Stimulated activated CD4-positive, alpha-beta T cell treated with anti-CD3 and anti-CD28 coated beads, Interleukin-1b, Interleukin-23, amount 100 ng/mL, for 1 hour (primary cell): ENCODE measurements at places on chromosomes 13 and 19.

- DNase-seq = no peak
Measured at GRCh38 chr19:6788896-6789295, 16.4 kb downstream of the VAV1 start.

DNA sequence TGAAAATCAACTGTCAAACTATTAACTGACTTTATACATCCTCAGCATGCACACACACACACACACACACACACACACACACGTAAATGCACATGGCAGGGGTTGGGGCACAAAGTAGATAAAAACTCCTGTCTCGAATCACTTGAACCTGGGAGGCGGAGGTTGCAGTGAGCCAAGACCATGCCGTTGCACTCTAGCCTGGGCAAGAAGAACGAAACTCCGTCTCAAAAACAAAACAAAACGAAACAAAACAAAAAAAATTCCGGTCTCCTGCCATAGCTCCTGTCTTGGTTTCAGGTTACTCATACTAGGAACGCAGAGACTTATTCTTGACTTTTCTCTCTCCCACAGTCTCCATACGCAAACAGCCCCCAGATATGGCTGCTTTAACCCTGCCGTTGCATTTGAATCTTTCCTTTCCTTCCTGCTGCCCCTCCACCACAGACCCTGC lies 148.9 kb downstream of the SHISA2 start:
- DNase-seq = no peak

- DNase-seq = no peak
Measured at GRCh38 chr19:45352062-45352461, 11.5 kb downstream of the KLC3 start.

DNA sequence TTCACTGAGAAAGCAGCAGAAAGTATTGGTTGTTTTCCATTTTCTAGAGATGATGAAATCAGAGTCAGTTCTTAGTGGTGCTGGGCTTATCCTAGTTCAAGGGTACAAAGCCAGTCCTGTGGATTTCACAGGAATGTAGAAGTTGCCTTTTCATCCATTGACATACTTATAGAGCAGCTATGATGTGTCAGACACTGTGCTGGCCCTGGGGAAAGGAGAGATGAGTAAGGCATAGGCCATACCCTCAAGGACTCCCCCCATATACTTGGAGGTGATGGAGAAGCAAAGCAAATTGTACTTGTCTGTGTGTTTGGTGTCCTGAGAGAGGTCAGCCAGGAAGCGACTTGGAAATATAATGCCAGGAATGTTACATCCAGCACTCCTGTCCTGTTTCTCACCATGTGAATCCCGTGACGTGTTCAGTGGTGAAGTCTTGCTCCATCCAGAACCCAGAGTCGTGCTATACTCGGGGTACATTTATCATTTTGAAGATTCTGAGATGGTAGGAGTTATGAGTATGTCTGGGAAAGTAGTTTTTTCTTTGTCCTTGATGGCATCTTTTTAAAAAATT lies 22.6 kb downstream of the ERCC5 start:
- DNase-seq = no peak

- no peak for DNase-seq
Measured at GRCh38 chr13:43528992-43529391, 257.8 kb downstream of the ENOX1 start.

- DNase-seq = no peak
Measured at GRCh38 chr13:107043021-107043956, 475.4 kb upstream of the ARGLU1 start.
